Astrocyte of the hippocampus (primary cell): ENCODE measurements at places on chromosomes 4 and X.

DNA sequence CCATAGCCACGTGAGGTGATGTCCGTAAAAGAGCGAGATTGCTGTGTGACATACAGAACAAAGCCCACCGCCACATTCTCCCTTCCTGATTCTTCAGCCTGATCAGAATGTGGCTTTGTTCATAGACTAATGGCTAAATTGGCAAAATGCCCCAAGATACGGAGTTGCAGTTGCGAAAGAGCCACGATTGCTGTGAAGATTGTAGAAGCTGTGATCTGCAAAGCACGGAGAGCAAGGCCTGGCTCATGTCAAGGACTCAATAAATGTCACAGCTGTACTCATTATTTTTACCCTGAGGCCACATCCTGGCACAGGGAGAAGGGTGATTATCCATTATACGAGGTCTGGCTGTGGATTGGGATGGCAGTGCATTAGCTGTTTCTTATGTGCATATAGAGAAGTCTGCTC lies 34.2 kb downstream of the ARSD start:
- DNase-seq, result peak; percentile 37

DNA sequence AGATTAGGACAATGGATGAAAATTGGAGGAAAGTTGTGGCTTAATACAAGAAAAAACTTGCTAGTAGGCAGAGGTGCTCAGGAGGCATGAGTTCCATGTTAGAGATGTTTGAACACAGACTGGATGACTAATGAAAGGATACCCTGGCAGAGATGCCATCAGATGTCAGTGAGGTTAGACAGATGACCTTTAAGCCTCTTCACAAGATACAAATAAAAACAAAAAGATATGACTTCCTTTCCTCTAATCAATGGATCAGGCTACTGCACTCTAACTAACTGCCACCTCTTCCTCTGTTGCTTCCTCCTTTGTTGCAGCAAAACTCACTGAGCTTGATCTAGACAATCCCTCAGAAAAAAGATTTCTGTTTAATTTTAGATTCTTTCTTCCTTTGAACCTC lies 14.7 kb downstream of the STAP1 start:
- DNase-seq, result no peak

DNA sequence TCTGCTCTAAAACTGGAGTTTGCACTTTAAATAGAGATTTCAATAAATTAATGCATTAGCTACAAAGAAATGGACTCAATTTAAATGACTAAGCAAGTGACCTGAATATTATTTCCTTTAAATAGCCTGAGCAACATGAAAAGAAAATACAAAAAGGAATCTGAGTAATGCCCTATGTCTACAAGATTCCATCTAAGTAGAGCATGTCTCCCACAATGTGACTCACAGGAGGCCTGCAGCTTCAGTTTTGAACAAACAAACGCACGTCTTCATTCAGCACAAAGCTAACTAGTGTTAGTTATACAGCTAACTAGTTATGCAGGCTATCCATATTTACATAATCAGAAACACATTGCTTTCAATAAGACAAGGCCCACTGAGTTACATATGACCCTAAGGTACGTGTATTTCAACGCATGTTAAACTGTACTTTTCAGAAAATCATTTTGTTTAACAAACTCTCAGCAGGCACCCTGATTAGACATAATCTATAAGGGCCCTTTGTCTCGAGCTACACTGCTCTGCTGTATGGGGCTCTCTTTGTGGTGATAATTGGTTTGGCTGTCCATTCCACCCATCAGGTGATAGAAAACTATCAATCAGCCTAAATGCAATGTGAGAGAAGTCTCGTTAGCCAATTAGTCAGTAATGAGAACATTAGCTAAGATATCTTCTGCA lies 116.5 kb downstream of the MAML3 start:
- peak; percentile 89 for DNase-seq

DNA sequence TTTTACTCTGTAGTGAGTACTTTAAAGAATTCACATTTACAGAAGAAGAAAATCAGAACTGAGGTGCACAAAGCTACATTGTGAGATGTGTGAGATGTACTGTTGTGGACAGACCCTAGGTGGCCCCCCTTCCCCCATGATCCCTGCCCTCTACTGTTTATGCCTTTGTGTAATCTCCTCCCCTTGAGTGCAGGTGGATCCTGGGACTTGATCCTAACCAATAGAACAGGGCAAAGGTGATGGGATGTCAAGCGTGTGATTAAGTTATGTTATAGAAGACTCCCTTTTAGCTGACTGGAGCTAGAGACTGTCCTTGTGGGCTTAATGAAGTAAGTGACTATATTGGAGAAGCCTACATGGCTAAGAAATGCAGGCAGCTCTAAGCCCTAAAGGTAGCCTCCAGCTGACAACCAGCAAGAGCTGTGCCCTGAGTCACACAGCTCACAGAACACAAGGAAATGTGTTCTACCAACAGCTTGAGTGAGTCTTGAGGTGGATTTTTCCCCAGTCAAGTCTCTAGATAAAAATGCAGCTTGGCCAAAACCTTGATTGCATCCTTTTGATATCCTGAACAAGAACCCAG lies 225.2 kb upstream of the LEF1 start:
- no peak for DNase-seq

DNA sequence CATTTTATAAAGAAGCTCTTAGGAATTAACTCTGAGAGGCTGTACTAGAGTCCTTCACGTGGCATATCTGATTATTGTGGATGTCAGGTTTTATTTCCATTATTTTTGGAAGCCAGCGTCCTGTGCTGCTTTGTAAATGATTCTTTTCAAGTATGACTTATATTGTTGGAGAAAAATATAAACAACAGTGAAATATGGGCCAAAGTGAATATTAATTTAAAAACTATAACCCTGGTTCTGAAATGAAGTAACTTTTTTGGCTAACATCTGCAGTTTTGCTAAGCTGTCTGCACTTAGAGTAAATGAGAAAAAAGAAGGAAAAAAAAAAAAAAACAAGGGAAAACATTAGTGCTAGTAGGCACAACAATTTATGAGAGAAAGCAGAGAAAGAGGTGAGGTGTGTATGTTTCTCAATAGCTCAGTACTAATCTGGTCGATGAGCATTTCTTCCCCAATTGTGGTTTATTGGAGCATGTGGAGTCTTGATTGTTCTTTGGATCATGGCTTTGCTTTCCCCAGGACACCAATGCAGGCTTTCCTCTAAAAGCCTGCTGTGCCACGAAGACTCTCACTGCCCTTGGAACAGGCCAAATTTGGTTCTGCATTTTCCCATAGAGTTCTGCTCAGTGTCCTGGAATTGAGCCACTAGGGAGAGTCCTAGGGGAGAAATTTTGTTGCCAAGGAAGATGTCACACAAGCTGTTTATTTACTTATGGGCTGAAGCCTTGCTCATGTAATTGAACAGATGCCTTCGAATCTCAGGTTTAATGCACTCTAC lies 273.3 kb downstream of the DKK2 start:
- no peak for DNase-seq

GRCh38 chrX:137545711-137546651 lies 19.9 kb upstream of the ZIC3 start:
- no peak for DNase-seq

DNA sequence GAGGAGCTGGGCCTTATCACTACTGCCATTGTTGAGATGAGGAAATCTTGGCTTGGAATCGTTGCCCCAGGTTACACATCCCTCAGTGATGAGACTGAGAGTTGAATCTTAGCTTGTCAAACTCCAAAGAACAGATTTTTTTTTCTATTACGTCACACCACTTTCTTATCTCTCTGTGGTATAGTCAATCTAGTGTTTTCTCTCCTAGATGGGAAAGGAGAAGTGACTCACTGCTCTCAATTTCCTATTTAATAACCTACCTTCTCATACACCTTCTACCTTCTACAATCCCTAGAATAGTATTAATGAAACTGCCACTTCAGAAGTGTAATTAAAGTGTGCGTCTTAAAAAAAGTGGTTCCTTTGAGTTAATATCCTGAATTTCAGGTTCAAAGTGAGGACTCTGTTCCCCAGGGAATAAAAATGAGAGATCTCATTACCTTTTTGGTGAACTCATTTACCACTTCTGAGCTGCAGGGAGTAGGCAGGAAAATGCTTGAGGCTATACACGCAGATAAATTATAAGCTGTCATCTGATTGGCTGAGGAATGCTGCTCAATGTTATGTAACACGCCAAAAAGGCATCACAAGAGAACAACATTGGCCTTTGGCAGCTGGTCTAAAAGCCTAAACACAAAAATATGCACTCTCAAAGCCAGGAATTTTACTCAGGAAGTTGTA lies 59.3 kb downstream of the MAD2L1 start:
- peak; percentile 28 for DNase-seq

DNA sequence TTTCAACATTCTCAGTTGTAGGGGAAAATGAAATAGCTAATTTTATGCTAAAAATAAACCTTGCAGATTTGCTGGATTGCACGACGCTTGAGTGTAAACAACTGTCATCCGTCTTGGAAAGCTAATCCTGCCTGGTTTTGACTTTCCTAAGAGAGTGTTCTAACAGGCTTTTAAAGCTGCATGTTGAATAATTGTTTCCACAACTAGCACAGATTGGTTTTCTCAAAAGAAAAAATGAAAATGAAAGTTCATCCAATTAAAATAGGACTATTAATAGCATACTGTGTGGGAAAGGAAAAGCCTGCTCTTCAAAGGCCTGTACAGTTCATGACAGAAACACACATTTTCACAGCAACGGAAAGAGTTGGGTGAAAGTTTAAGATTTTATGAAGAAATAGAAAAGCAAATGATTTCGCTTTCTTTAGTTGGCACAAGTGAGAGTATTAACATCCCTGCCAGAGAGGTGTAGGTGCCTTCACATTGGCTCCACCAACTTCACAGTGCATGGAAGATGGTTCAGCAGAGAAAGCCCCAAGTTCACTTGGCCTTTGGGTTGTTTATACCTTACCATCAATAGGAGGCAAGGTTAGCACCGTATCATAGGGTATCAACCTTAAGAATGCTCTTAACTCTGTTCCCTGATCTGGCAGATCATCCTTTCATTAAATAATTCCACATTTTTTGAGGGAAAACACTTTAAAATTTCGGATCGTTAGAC lies 140.0 kb upstream of the GUCY1A1 start:
- DNase-seq, result no peak

- no peak for DNase-seq
Measured at GRCh38 chr4:119746951-119747350, 118.3 kb upstream of the PDE5A start.

DNA sequence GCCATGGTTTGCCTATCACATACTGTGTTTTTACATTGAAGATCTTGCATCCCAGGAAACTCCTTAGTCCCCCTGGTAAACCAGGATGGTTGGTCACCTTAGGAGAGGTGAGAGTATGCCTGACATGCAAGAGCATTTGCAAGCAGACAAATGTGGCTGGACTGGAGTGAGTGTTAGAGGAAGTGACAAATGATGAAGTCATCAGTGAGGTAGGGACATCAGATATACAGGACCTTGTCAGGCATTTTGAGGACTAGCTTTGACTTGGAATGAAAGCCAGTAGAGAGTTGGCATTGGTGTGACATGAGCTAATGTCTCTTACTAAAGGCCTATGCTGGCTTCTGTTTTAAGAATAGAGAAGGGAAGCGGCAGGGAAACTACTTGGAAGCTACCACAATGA lies 124.9 kb downstream of the FRMPD4 start:
- DNase-seq, result no peak

DNA sequence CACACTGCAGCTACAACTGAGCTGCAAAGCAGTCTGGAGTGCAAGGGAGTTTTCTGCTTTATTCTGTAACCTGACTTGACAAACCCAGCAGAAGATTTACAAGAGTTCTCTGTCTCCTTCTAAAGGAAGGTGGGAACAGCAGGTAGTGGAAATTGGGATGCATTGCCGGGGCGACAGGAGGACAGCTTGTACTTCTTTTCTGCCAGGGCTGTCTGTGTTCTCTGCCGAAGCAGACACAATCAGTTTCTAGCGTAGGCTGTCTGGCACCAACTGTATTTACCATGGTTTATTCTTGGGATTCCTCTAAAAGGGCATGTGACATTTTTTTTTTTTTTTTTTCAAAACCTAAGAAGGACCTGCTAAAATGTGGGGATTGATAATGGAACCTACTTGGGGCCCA lies 190.8 kb upstream of the GK2 start:
- DNase-seq, result peak; percentile 34

DNA sequence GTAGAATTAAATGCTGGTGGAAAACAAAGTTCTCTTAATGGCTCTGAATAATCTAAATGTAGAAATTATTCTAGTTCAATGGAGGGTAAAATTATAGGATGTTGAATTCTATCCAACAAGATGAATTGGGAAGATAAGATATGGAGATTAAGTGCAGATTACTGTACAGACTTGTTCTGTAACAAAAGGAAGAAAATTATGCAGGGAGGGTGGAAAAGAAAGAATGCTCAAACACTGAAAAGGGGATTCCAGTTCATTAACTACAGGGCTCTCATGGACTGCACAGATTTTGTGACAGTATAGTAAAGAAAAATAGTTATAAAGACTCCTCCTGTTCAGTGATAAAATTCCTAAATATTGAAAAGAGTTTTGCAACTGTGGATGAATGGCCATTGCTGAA lies 1794.0 kb upstream of the PCDH7 start:
- peak; percentile 12 for DNase-seq

GRCh38 chr4:55499495-55499894 lies 47.2 kb downstream of the CLOCK start:
- no peak for DNase-seq

GRCh38 chr4:95213366-95213765 lies 335.4 kb downstream of the UNC5C start:
- no peak for DNase-seq

DNA sequence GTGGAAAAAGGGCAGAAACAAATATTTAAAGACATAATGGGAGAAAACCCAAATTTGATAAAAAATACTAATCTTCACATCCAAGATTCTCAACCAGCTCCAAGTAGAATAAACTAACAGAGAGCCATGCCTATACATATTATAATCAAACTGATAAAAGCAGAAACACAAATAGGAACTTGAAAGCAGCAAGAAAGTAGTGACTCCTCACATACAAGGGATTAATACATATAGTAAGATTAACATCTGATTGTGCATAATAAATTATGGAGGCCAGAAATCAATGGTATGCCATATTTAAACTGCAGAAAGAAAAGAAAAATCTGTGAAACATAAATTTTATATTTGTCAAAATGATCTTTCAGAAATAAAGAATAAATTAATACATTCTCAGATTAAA lies 454.3 kb upstream of the PCDH10 start:
- no peak for DNase-seq

DNA sequence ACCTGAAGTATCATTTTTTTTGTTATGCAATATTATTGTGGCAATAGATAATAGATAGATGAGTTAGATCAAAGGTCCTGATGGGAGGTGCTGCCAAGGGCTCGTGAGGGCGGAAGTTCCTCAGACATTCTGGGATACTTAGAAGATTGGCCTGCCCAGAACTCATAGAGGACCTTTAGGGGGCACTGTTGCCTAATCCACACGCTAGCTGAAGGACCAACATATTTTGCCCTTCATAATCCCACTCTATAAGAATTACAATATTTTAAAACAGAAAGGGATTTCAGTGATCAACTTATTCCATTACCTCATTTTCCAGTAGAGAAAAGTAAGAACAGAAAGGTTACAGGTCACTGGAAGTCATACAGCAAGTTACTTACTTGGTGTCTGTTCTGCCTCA lies 22.9 kb upstream of the COX7B2 start:
- DNase-seq, result peak; percentile 61

- DNase-seq, result peak; percentile 93
Measured at GRCh38 chr4:14856062-14856933, 146.0 kb upstream of the CPEB2 start.

GRCh38 chrX:134764202-134764785 lies 106.0 kb upstream of the PLAC1 start:
- no peak for DNase-seq

GRCh38 chr4:8727131-8727530 lies 134.6 kb downstream of the CPZ start:
- no peak for DNase-seq

GRCh38 chr4:180610324-180610723 lies 1632.9 kb upstream of the TENM3 start:
- peak; percentile 44 for DNase-seq
